ENCODE measurements at places on chromosomes 1 and 21.

GRCh38 chr1:22778862-22779520 lies 68.4 kb downstream of the EPHB2 start:
- DNase-seq = no peak

DNA sequence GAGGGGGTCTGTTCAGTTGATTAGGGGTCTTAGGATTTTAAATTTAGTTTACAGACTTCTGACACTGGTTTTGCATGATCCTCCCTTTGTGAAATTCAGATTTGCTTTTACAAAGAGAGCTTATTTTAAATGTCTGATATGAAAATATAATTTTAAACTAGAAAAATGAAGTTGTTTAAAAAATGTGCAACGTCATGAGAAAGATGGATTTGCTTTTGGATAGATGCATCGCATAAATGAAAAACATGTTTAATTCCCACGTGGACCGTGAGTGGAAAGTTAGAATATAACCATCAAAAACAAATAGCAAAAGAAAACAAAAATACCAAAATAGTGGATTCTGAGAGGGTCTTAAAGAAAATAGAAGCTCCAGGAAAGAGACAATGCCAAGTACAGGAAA lies 2.0 kb upstream of the OR2T3 start:
- DNase-seq = no peak

GRCh38 chr1:34833711-34834110 lies 25.8 kb downstream of the SMIM12 start:
- no peak for DNase-seq

DNA sequence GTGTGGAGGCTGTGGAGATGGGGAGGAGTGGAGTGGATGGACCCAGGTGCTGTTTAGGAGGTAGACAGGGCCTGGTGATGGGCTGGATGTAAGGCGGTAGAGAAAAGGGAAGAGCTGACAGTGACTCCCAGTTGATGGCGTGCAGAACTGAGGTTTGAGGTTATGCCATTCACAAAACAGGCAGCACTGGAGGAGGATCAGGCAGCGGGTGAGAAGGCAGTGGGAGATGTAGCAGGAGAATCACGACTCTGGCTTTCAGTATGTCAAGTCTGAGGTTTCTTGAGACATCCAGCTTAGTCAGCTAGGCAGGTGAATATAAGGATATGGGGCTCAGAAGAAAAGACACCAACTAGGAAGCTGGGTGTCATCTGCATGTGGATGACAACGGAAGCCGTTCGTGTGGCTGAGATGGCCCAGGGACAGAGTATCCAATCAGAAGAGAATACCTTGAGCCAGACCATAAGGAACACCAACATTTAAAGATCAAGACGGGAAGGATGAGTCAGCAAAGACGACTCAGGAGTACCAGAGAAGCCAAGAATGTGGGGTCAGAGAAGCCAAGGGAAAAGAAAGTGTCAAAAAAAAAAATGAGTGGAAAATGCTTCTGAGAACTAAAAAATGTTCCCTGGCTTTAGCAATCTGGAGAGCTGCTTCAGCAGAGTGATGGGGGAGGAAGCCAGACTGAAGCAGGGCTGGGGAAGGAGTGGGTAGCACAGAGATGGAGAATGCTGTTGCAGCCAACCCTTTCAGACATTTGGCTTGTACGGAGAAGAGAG lies 15.2 kb downstream of the LRRN2 start:
- DNase-seq = no peak

GRCh38 chr21:35178827-35179226 lies 129.7 kb upstream of the RUNX1 start:
- DNase-seq = no peak

DNA sequence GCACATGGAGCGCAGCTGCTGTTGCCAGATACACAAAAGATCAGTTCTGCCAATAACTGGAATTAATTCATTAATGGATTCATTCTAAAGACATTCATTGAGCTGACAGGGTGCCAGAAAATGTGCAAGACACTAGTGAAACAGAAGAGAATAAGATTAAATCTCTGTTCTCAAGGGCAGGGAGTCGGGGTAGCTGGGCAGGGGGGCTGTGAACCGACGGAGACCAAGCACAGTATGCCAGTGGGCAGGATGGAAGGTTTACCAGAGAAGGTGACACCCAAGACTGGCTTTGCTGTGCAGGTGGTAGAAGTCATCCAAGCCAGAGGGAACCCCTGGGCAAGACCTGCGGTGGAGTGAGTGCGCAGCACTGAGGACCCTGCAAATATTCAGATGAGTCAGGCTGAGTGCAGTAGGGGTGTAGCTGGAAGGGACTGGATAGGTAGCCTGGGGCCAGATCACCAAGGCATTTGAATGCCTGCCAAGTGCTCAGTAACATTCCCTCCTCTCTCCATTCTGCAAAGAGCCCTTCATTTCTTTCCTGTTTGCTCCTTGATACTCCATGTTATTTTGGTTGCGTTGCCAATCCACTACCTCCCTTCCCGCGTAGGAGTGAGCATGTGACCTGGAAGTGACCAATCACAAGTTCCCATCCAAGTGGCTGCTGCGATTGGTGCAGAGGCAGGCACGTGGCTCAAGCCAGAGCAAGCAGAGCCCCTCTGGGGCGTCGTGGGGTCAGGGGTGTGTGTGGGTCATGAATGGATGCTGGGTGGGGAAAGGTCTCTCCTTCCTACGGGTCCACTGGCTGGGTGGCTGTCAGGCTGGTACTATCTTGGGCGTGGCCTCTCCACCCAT lies 413.1 kb downstream of the PTPRU start:
- no peak for DNase-seq

DNA sequence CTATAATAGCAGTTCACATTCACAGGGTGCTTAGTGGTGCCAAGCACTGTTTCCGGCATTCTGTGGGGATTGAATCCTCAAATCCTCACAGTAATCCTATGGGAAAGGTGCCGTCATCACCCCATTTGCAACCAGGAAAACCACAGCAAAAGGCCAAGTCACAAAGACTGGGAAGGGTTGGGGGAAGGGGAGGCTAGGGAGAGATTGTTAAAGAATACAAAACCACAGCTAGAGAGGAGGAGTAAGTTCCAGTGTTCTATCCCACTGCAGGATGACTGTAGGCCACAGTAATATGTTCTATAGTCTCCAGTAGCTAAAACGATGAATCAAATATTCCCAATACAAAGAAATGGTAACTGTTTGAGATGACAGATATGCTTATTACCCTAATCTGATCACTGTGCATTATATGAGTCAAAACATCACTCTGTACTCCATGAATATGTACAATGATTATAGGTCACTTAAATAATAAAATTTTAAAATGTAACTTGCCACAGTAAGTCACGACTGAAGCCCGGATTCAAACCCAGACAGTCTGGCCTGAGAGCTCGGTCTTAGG lies 256.8 kb downstream of the TOMM20 start:
- no peak for DNase-seq

GRCh38 chr1:247212627-247213617 lies 41.1 kb upstream of the ZNF124 start:
- DNase-seq = no peak

DNA sequence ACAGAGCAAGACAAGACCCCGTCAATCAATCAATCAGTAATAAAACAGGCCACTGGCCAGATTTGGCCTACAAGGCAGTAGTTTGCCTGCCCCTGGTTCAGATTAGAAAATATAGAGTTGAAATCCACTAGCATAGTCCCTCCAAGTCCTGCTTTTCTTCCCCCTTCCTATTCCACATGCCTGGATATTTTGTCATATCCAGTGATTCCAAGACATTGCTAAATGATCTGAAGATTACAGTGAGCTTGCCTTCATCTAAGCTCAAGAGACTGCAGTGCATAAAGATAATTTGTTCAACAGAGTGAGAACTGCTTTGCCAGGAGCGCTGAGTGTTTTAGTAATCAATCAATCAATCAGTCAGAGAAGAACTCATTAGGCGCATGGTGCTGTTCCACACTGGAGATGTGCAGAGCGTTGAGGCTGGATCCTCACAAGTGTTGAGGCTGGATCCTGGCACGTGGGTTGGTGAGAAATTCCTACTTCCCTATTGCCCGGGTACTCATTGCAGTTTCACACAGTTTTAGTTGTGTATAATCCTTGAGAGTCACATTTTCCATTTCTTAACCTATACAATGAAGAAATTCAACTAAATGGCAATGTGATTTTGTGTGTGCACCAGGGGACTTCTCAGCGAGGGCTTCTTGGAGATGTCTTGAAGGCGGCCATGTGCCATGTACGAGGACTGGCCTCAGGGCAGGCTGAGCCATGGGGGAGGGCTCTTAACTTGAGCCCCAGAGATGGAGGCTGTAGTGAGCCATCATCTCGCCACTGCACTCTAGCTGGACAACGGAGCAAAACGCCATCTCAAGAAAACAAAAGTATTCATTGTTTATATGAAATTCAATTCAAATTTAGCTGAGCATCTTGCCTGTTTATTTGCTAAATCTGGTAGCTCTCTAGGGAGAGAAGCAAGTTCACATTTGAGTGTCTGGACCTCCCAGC lies 76.3 kb downstream of the TOMM20 start:
- DNase-seq = no peak

GRCh38 chr1:23184212-23184934 lies 15.7 kb upstream of the LUZP1 start:
- DNase-seq = no peak

GRCh38 chr1:30638086-30638485 lies 85.3 kb downstream of the MATN1 start:
- DNase-seq = no peak

- no peak for DNase-seq
Measured at GRCh38 chr21:37565530-37566223, 199.1 kb downstream of the DYRK1A start.
